Activated naive CD4-positive, alpha-beta T cell (primary cell): ENCODE measurements at places on chromosomes 1 and 21.

- no peak for DNase-seq
Measured at GRCh38 chr1:89363196-89363595, 663 bp upstream of the GBP6 start.

GRCh38 chr1:223845037-223845809 lies 524 bp downstream of the TP53BP2 start:
- DNase-seq = peak; percentile 49

- no peak for DNase-seq
Measured at GRCh38 chr1:225700889-225701465, 48.1 kb upstream of the ENAH start.

GRCh38 chr1:36300526-36300925 lies 5.6 kb upstream of the SH3D21 start:
- DNase-seq = no peak

DNA sequence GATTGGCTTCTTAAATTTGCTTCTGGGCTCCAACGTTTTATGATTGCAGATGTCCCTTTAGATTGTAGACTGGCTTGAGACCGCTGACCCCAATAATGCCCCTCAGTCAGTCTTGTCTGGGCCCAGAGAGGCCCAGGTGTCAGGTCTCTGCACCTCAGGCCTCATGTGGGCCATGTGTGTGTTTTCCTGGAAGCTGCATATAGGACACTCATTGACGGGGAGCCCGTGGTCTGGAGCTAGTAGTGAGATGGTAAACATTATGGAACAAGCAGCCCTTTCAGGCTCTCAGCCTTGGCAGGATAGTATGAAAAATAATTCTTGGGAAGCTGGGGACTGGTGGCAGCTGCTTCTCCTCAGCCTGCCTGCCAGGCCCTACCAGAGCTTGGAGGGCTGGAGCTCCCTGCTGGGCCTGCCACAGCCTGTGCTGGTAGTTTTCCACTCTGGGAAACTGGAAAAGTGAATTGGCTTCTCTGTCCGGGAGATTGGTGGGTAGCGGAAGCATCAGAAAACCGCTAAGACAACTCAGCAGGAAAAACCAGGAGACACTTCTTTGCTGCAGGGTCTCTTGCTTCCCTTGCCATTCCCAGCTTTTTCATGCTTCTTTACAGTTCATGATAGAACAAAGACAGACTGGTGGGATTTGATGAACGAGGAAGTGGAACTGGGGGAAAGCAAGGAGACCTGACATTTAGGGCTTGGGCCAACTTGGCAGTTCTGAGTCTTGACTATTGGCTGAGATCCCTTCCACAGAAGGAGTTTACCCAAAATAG lies 57.8 kb upstream of the HSD17B7 start:
- DNase-seq = no peak

DNA sequence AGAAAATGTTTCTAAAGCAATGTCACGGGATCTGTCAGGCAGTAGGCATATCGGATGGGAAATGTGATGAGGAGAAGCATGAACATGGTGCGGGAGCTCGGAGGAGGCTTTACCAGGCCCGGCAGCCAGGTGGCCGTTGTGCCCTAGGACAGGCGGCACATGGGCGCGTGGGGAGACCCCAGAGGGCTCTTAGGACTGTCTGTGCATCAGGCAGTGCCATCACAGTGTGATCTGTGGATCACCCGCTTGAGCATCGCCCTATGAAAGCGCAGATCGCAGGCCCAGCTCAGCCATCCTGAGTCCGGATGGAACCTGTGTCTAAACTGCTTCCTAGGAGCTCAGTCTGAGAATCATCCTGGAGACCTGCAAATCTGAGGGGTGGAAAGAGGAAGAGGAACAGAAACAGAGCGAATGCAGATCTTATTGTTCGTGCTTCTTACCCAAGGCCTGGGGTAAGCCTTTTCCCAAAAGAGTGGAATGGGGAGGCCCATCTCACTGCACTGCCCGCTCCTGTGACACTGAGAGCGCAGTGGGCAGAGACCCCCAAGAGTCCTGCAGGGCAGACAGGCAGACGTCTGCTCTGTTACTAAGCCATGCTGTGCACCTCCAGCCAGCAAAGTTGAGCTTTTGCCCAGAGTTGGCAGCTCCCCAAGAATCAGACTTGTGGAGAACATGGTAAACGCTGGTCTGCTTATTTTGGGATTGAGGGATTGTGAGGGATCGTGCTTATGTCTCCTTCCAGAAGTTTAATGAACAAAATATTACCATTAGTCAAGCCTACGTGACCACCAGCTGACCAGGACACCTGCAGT lies 251.0 kb downstream of the RHOU start:
- DNase-seq = no peak

- no peak for DNase-seq
Measured at GRCh38 chr1:206769304-206769731, 1.3 kb upstream of the IL19 start.

- DNase-seq = no peak
Measured at GRCh38 chr1:34984435-34984792, 733 bp downstream of the TMEM35B start.

GRCh38 chr1:62922006-62922405 lies 138.1 kb downstream of the ATG4C start:
- DNase-seq = no peak

- DNase-seq = no peak
Measured at GRCh38 chr1:71232166-71232763, 151.4 kb upstream of the ZRANB2 start.

DNA sequence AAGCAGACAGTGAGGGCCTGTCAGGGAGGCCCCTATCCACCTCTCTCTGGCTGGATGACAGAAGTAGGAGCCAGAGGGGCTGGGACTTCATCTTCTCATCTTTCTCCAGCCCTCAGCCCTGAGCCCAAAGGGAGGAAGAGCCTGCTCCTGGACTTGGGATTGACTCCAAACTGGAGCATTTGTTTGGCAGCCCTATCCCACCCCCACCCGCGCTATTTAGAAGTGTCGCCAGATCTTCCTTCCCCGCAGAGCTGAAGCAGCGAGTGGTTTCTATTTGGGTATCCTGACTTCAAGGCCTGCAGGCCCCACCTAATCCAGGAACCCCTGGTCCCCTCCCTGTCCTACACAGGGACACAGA lies 9.6 kb downstream of the NES start:
- no peak for DNase-seq

- no peak for DNase-seq
Measured at GRCh38 chr1:239711768-239712167, 325.4 kb downstream of the CHRM3 start.

DNA sequence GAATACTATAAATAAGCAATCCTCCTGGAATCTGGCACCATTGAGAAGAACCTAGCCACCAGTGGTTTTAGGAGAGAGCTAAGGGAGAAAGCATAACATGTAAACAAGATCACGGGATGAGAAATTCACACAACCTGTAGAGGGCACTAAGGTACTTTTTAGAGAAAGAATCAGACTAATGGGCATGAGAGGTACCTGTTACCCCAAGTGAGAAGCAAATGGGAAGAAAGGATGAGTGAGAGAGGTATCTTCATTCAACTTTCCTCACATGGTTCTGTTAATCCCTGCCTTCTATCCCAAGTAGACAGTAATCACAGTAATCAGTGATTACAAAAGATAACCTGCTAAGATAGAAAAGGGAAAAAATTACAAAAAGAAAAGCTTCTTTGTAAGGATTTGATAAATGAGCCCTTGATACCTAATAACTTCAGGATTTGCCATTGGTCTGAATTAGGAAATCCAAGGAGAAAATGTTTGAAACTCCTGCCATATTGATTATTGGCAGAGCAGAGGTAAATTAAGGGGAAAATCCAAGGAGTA lies 251.1 kb upstream of the ADGRL2 start:
- no peak for DNase-seq

GRCh38 chr1:161907265-161907664 lies 116.4 kb downstream of the OLFML2B start:
- no peak for DNase-seq

DNA sequence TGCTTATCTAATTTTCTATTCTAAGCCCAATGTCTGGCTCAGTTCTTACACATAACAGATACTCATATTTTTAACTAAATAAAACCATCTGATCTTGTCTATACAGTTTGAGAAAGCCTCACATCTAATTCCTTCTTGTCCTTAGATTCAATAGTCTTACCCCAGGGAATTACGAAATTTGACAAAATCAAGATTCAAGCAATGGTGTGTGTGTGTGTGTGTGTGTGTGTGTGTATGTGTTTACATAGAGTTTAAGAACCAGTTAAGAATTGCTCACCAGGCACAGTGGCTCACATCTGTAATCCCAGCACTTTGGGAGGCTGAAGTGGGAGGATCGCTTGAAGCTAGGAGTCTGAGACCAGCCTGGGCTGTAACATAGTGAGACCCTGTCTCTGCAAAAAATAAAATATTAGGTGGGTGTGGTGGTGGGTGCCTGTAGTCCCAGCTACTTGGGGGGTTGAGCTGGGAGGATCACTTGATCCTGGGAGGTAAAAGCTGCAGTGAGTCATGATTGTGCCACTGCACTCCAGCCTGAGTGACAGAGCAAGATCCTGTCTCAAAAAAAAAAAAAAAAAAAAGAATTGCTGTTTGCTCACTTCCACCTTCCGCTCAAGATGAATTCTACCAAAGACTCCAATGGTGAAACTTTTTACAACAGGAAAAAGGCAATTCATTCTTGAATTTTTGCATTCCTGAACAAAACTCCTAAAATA lies 6.2 kb downstream of the WDR64 start:
- no peak for DNase-seq

DNA sequence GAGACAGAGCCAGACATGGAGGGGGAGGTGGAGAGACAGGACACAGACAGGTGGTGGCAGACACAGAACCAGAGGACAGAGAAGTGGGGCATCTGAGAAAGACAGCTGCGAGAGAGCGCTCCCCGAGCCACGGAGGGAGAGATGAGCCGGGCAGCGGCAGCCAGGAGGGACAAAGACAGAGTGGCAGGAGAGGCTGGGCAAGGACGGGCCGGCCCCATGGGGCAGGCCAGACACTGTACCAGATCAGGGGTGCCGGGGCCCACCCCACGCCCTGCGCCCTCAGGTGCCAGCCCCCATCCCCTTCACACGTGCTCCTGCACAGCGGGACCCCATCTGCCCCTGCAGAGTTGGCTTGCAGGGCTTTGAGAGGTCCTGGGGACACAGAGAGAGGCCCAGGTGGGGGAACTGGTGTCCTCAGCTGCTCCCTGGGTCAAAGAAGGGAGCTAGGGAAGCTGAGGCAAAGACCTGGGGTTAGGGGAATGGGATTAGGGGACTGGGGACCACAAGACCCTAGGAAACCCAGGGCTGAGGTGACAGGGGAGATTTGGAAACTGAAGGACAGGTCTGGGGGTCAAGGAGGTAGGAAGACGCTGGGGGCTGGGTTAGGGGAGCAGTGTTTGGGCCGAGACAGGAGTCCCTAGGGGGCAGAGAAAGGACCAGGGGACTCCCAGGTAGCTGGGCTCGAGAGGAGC lies 643 bp downstream of the FNDC5 start:
- no peak for DNase-seq

DNA sequence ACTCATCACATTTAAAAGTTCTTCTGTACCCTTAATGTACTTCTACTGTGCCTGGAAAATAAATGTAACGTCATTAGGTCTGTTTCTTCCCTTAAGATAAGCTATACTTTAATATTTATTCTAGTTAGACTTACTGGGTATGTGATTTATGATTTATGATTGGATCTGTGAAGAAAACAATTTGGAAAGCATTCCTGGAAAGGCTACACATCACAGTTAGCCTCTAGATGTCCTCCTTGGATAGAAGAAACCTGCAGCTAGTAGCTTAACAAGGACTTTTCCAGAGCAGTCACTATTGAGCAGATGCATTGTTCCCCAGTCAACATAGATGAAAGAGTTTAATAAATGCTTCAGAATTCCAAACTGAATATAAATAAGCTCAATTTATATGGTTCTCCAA lies 22.2 kb upstream of the ABL2 start:
- no peak for DNase-seq

DNA sequence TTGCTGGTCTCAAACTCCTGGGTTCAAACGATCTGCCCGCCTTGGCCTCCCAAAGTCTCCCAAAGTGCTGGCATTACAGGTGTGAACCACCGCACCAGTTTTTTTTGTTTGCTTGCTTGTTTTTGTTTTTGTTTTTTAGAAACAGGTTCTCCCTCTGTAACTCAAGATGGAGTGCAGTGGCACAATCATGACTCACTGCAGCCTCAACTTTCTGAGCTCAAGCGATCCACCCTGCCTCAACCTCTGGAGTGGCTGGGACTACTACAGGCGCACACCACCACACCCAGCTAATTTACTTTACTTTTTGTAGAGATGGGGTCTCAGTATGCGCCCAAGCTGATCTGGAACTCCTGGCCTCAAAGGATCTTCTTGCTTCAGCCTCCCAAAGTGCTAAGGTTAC lies 47.3 kb upstream of the USP1 start:
- no peak for DNase-seq

- no peak for DNase-seq
Measured at GRCh38 chr1:33393524-33393923, 37.4 kb downstream of the PHC2 start.
